ENCODE measurements at places on chromosomes 2 and 18.

- DNase-seq, result no peak
Measured at GRCh38 chr18:63090334-63090733, 229.2 kb downstream of the BCL2 start.

DNA sequence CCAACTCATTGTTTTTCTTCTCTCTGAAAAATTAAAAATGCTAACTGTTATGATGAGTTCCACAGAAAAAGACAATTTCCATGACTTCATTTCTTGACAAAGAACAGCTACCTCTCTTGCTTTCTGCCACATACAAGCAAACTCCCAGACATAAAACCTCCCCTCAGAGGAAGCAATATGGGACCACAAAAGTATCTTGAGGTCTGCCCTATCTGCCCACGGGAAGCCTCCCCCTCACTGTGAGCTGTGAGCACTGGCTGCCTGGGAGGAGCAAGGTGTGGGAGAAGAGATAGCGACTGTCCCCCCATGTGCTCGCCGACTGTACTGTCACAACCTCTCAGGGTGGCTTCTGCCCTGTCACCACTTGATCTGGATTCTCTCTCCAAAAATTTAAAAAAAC, 69.7 kb upstream of the NRP2 start:
- DNase-seq, result no peak

GRCh38 chr2:199777916-199778315, 73.1 kb downstream of the FTCDNL1 start:
- DNase-seq, result no peak

DNA sequence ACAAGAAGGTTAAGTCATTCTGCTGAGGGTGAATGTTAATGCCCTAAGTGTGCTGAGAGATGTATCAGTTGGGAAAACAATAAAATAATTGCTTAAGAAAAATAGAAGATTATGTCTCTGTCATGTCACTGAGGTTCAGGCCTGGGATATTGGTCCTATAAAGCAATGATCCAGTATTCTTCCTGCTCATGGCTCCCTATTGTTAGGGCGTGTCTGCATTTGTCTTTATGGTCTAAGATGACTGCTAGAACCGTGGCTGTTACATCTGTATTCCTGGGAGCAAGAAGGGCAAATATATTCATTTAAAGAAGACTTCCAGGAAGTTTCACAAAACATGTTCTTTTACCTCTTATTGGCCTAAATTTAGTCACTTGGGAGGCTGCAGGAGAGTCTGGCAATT, 125.0 kb downstream of the KCNE4 start:
- no peak for DNase-seq

- DNase-seq, result no peak
Measured at GRCh38 chr2:100982431-100982861, 19.6 kb upstream of the RPL31 start.

- DNase-seq, result no peak
Measured at GRCh38 chr2:16625201-16625729, 40.4 kb downstream of the CYRIA start.

DNA sequence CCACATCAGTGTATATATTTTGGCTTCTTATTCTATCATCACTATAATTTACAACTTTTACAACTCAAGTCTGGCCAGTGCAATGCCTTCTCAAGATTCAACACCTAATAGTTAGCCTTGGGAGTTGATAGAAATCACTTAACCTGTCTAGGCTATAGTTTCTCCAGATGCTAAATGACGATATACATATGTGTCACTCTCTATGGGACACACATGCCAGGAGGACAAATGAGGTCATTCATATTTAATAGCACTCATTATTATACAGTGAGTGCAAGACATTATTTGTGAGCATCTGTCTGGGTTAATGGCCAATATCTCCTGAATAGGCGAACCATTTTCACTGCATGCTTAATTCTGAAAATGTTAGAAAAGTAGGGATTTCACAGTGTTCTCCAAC, 89.8 kb downstream of the ALK start:
- DNase-seq, result no peak

- no peak for DNase-seq
Measured at GRCh38 chr2:45585267-45585861, 25.7 kb downstream of the SRBD1 start.

DNA sequence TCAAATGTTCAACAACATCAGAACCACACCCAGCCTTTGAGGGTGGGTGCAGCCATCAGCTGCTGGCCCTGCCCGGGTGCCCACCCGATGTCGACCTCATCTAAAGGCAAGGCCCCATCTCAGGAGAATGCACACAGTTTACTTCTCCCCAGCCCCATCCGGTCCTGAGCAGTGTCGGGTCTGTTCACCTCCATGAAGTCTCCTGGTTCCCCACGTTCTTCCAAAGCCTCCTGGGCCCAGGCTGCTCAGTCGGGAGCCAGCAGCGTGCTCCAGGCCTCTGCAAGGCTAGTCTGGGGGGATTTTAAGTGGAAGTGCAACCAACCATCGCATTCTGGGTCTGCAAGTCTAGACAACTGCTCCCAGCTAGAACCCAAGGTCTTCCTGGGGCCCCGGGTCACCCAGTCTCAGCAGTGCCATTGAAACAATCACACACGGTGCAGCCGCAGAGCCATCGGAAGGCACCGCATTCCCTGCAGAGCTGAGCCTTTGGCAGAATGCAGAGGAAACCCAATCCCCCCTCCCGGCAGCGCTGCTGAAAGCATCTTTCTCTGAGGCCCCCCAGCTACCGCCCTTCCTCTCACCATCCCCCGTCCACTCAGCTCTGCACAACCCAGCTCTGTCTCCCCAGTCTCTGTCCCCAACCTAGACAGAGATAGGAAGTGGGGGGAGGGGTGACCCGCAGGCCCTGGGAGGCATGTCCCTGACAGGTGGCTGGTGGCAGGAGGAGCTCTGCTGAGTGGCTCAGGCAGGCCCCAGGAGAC, 8.5 kb downstream of the ESPNL start:
- no peak for DNase-seq

GRCh38 chr2:242027676-242028450, 158.3 kb downstream of the RTP5 start:
- no peak for DNase-seq

DNA sequence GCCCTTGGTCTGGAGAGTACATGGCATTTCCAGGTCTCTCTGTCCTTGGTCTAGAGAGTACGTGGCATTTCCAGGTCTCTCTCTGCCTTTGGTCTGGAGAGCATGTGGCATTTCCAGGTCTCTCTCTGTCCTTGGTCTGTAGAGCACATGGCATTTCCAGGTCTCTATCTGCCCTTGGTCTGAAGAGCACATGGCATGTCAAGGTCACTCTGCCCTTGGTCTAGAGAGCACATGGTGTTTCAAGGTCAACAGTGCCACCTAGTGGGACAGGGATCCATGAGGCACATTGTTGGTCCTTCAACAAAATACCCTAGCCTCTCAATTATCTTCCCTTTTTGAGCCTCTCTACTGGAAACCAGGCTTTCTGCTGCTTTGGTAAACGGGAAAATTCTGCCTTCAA, 250.2 kb downstream of the OTX1 start:
- no peak for DNase-seq

Data from smooth muscle cell of the brain vasculature (primary cell).